ENCODE measurements at places on chromosomes 6 and 20.

GRCh38 chr6:113734982-113735381 lies 122.2 kb upstream of the MARCKS start:
- no peak for DNase-seq

- no peak for DNase-seq
These were observed 2.4 kb downstream of the LTB start for GRCh38 chr6:31579546-31580437.

DNA sequence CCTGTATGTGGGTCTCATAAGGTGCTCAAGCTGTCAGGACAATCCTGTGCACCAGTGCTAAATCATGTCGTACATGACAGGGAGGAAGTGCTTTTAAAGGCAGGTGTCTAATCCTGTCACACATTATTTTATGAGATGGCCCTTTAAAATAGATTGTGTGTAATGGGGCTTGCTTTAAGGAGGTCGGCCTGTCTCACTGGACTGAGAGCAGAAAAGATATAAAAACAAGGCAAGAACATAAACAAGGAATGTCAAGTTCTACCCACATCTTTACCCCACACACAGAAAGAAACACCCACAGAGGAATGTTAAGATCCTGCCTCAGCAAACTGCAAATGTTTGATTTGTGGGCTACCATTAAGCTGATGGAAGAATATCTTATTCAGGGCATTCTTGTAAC lies 279.0 kb downstream of the FOXA2 start:
- DNase-seq = no peak

GRCh38 chr6:110823146-110823545 lies 7.9 kb upstream of the CDK19 start:
- DNase-seq = no peak

GRCh38 chr6:24923885-24924401 lies 11.8 kb downstream of the RIPOR2 start:
- DNase-seq = no peak

GRCh38 chr6:6407071-6407741 lies 86.7 kb upstream of the F13A1 start:
- DNase-seq = no peak

- peak; percentile 14 for DNase-seq
These were observed 146.2 kb upstream of the ECI2 start for GRCh38 chr6:4281341-4282293.

GRCh38 chr6:107735906-107736635 lies 88.0 kb downstream of the SCML4 start:
- DNase-seq = no peak

DNA sequence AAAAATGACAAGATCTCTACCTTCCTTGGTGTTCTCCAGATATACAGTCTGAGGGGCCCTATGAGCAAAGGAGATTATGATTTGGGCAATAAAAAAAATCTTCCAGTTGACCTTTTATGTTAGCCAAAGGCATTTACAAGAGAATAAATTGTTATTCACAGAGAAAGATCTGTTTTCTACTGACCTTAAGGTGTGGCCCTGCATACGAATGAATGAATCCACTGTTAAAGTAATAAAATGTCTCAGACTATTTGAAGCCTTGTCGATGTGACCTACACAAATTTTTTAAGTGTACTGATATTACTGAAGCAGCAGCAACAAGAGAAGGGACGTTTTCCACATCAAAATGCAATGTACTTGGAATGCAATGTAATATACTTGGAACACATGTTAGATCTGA lies 95.9 kb upstream of the SSTR4 start:
- no peak for DNase-seq

GRCh38 chr20:10449270-10449669 lies 14.2 kb downstream of the SLX4IP start:
- no peak for DNase-seq

All from mucosa of gallbladder (tissue), 1 donor.